Stimulated activated CD8-positive, alpha-beta memory T cell treated with anti-CD3 and anti-CD28 coated beads, Interleukin-12 subunit alpha, Interleukin-12 subunit beta, amount 100 ng/mL, for 1 hour (primary cell): ENCODE measurements at places on chromosomes 16 and 17.

DNA sequence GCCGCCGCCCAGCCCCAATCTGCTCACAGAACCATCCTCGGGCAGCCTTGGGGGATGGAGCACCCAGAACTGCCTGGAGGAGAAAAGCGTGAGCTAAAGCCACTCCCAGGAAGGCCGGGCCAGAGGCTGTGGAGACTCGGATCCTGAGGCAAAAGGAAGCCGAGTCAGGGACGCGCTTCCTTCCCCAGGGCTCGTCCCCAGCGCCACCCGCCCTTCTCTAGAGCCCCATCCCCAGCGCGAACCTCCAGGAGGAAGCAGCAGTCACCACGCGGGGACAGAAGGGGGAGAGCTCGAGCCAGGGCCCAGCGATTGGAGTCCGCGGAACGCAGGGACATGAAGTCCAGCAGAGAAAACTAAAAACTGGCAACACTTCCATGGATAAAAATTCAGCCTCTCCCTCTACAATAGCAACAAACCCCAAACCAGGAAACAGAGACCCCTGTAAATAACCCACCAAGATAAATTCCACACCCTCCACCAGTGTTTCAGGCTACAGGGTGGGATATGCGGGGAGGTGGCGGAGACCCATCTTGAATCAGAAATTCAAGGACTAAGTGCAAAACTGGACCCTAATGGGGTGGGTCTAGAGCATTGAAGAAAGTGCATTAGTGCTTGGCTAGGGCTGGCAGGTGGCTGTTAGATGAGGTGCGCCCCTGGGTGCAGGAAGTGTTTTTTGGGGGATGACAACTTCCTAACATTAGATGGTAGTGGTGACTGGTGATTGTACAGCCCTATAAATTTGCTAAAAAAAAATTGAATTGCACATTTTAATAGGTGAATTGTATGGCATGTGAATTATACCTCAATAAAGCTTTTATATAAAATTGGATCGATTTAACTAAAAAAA is 116.1 kb upstream of the METRNL start:
- DNase-seq: peak; percentile 9

DNA sequence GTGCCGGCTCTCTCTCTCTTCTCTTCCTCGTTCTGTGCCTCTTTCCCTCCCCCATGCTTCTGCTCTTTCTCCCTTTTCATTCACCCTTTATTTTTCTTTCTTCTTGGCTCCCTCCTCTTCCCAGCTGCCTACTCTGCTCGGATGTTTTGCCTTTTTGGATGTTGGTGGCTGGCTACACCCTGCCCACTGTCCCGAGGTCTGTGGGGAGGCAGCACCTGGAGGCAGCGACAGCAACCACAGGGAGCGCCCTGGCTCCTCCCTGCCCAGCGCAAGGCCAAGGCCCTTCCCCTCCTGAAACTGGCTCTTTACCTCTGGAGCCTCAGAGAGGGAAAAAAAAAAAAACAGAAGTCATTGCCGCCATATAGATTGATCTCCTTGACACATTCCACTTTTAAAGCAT is 20.0 kb downstream of the CLUAP1 start:
- no peak for DNase-seq

GRCh38 chr17:43576563-43577229 is 30.6 kb upstream of the ETV4 start:
- peak; percentile 46 for DNase-seq

- no peak for DNase-seq
Measured at GRCh38 chr17:72967977-72968585, 124.4 kb downstream of the SLC39A11 start.

- no peak for DNase-seq
Measured at GRCh38 chr16:13315642-13316427, 414.4 kb downstream of the SHISA9 start.

- DNase-seq: no peak
Measured at GRCh38 chr17:48907713-48908046, 527 bp upstream of the UBE2Z start.

GRCh38 chr16:24568392-24568791 is 29.0 kb downstream of the RBBP6 start:
- no peak for DNase-seq

DNA sequence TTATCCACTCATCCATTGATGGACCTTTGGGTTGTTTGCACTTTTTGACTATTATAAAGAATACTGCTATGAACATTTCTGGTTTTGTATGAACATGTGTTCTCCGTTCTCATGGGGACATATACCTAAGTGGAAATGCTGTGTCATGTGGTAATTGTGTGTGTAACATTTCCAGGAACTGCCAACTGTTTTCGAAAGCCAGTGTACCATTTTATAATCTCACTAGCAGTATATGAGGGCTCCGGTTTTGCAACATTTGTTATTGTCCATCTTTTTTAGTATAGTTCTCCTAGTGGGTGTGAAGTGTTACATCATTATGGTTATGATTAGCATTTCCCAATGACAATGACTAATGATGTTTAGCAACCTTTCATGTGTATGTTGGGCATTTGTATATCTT is 5.1 kb upstream of the TRIM25 start:
- no peak for DNase-seq

DNA sequence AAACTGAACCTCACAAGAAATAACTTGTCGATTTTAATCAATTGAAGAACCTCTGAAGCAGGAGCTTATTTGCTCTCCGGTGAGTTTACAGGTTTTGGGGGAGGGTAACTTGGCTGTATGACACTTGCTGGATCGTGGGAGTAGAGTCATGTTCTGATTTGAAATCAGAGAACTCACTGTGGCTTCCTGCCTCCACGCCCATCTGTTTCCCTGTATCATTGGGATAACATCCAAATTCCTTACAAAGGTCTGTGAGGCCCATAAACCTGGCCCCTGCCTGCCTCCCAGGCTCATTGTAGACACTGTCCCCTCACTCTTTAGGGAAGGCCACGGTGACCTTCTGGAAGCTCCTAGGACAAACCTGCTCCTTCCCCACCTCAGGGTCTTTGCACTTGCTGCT is 48.3 kb downstream of the C17orf67 start:
- no peak for DNase-seq

DNA sequence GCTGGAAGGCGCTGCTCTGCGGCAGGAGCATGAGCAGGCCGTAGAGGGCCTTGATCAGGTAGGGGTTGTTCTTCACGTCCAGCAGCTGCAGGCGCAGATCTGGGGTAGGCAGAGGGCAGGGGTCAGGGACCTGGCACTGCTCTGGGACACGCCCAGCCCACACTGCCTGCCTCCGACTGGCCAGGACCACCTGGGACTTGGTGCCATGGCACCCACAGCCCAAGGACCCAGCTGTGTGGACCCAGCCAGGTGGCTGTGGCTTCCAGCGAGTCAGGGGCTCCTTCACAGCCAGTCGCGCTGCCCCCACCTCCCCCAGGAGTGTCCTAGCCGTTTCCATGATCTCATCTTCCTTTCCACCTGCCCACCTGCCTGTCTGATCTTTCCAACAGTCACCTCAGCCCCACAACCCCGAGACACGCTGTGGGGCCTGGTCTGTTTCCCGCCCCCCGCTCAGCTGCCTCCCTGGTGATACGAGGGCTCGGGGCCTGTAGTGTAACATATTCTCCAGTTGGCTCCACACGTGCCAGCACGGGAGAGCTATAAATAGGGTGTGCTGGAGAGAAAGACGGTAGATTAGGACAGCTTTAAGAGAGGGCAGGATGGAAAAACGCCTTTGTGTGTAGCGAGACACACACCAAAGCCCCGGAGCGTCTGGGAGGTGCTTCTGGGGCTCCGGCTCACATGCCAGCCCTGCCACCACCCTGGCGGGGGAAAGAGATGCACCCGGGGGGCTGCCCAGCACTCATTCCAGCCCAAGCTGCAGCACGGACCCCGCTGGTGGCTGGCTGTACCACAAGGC is 7.2 kb upstream of the MTSS2 start:
- DNase-seq: no peak

DNA sequence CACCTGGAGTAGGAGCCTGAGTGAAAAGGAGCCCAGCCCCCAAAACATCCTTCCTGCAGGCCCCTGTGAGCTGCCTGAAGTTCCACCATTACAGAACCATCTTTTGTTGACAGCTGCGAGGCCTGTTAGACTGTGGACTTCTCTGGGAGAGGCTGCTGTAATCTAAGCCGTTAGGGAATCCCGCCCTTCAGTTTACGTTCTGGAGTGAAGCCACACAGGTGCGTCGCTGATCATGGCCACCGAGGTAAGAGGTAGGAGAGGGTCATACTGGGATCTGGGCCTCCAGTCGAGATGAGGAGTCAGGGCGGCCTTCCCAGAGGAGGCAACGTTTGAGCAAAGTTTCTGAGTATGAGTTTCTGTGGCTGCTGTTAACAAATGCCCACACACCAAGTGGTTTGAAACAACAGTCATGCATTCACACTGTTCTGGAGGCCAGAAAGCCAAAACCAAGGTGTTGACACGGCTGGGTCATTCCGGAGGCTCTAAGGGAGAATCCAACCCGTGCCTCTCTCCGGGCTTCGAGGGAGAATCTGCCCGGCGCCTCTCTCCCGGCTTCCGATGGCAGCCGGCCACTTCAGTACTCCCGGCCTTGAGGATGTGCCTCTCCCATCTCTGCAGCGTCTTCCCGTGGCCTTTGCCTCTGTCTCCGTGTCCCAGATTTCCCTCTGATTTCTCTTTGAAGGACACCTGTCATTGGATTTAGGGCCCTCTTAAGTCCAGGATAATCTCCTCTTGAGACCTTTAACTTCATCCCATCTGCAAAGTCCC is 26.6 kb upstream of the ATP2C2 start:
- DNase-seq: no peak
